ENCODE measurements at places on chromosomes 6 and 20.

DNA sequence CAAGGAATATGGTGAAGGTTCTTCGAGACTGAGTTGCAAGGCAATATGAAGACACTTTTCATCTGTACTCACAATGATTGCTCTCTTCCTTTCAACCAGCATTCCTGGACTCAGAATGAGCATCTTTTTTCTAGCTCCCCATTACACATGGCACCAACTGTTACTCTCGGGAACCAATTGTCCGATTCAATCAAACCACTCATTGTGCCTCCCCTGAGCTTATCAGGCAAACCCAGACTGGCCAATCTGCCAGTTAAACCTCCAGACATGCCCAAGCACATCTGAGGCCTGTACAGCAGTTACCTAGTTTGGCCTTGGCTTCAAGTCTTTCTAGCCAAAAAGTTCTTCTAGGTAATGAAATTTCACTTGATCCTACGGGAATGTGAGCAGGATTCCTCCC lies 164.1 kb downstream of the ID4 start:
- no peak for DNase-seq

DNA sequence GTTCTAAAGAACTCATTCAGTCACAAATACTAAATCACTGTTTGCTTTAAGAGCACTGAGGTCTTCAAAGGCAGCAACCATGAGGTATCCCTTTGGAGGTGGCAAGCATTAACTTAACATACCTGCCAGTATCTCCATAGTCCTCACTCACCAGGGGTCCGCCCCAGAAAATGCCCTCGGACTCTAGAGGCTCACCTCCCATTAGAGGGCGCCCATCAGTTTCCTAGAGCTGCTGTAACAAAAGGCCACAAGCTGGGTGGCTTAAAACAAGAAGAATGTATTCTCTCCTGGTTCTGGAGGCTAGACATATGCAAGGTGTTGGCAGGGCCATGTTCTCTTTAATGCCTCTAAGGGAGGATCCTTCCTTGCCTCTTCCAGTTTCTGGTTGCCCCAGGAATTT lies 12.0 kb upstream of the RNGTT start:
- DNase-seq: no peak

- no peak for DNase-seq
Measured at GRCh38 chr20:2507875-2508630, 662 bp downstream of the ZNF343 start.

DNA sequence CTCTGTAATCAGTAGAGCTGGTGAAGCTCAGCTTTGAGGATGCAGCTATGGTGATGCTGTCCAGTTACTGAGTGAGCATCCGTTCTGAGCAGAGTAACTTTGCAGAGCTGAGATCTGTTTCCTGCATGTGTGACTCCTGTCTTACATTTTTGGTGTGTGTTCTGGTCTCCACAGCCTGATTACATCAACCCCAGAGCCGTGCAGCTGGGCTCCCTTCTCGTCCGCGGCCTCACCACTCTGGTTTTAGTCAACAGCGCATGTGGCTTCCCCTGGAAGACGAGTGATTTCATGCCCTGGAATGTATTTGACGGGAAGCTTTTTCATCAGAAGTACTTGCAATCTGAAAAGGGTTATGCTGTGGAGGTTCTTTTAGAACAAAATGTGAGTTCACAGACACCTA lies 81.6 kb downstream of the FAM120B start:
- no peak for DNase-seq

DNA sequence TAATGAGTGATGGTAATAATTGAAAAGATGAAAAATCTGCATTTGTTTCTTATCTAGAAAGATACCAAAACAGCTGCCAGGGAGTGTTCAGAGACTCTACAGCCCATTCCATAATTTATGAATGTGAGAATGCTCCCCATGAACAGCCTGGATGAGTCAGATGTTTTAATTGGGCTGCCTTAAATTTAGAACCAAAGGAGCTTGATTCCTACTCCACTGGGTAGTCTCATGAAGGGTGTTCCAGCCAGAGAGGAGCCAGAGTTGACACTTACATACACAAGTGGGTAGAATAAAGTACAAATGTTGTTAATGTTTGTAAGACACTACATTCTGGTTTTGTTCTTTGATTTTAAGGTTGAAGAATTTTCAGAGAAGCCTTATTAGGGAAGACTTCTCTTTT lies 158.7 kb upstream of the PRND start:
- no peak for DNase-seq

DNA sequence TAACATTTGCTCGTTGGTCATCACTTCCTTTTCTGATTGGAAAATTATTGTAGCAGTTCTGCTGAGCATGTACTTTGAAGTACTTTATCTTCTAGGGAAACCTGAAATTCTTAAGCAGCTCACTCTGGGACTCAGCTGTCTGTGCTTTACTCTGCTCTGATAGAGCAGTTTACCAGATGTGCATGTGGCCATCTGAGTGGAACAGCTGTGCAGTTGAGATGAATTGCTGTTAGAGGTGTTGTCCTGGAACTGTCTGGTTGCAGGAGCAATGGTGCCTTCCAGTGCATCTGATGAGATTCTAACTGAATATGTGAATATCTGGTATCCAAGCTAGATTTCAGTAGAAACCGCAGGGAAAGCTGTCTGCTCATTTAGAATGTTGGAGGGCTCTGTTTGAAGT lies 27.2 kb downstream of the PANK2 start:
- no peak for DNase-seq

DNA sequence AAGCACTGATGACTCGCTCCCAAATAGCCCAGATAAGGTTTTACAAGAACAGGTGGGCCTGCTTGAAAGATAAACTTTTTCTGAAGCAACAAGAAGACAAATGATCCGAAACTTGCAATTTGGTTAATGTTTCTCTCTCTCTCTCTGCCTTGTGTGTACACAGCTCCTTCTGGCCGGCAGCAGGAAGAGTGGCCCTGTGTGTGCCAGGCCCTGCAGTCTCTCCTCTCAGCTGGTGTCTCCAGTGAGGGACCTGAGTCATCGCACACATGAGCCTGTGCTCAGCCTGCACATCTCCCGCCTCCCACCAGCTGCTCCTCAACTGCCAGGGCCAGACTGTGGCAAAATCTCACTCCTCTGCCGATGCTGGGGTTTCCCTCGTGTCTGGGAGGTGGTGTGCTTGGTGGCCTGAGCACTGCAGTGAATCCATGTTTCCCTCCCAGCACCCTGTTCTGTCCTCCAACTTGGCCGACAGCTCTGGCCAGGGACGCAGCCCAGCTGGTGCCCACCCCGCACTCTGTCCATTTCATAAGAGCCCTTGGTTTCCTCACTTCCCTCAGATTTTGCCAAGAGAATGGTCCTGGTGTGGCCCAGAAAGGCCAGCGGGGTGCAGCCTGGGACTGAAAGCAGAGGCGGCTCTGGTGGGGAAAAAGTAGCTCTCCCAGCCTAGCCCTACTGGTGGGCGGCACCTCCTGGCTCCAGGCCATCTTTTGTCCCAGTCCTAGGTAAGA lies 49.4 kb downstream of the ERMARD start:
- DNase-seq: no peak

GRCh38 chr6:81774542-81774941 lies 22.1 kb upstream of the TENT5A start:
- no peak for DNase-seq

GRCh38 chr6:100209323-100210136 lies 215.5 kb upstream of the MCHR2 start:
- DNase-seq: no peak

DNA sequence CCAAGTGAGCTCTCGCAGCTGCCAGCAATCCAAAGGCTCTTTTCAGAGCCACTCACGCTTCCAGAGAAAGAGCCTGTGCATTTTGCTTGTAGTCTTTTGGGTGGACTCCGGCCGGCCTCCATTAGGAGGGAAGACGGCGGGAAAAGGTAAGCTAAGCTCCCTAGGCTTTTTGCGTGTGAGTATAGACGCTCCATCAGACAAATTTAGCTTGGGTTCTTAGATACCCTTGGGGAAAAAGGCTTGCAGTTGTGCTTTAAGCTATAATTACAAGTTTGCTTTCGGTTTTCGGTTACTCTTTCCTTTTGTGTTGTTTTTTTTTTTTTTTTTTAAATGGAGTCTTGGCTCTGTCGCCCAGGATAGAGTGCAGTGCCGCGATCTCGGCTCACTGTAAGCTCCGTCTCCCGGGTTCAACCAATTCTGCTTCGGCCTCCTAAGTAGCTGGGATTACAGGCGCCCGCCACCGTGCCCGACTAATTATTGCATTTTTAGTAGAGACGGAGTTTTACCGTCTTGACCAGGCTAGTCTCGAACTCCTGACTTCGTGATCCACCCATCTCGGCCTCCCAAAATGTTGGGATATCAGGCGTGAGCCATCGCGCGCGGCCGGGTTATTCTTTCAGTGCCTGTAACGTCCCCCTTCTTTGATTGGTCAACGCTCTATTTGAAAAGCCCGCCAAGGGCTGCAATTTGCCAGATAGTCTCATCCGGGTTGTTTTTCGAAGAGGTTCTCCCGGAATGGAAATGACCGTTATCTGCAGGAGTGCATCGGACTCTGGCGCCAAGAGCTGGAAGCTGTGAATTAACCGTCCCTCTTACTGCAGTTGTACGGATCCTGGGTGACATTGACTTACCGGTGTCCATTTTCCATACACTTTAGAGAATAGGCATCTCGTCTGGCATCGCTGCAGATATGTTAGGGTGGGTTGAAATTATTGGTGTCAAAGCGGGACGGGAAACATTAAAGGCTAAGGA lies 18.1 kb downstream of the OR2B2 start:
- DNase-seq: peak; percentile 94

DNA sequence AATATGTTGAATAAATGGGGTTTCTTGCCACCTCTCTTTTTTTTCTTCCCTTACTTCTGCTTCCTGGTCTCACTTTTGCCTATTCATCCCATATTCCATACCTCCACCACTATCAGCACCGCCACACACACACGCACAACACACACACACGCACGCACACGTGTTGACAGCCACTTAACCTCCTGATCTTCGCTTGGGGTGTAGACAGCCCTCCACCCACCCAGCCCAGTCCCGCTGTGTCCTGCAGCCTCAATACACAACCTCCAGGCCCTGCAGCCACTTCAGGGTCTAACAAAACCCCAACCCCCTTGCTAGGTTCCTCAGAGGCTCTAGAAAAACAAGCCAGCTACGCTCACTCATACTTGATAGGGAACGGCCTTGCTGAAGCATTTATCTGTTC lies 72.3 kb downstream of the LINC00237 start:
- DNase-seq: no peak

- DNase-seq: peak; percentile 22
Measured at GRCh38 chr6:80214436-80215022, 108.1 kb downstream of the BCKDHB start.

DNA sequence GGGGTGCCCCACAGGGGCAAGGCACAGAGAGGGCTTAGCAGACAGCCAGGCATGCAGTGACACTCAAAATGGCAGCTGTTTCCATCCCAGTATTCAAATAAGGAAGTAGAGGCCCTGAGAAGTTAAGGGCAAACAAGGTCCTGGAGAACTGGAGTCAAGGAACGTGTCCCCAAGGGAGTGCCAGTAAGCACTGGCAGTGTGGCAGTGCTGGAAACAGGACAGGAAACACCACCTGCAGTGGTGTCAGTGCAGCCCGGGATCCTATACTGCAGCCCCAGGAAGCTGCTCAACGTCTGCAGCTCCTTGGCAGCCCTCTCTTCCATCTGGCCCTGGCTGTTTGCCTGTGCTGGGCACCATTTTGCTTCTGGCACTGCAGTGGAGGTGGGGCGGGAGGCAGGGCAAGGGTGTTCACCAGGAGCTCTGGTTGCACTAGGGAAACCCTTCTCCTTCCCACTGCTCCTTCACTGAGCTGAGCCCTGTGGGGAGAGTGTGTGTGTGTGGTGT lies 56.3 kb downstream of the EDN3 start:
- DNase-seq: no peak

GRCh38 chr20:52965380-52965779 lies 6.8 kb upstream of the TSHZ2 start:
- no peak for DNase-seq

GRCh38 chr6:140833408-140833807 lies 1299.3 kb upstream of the GJE1 start:
- no peak for DNase-seq

GRCh38 chr20:25539742-25540672 lies 45.3 kb downstream of the NINL start:
- no peak for DNase-seq

DNA sequence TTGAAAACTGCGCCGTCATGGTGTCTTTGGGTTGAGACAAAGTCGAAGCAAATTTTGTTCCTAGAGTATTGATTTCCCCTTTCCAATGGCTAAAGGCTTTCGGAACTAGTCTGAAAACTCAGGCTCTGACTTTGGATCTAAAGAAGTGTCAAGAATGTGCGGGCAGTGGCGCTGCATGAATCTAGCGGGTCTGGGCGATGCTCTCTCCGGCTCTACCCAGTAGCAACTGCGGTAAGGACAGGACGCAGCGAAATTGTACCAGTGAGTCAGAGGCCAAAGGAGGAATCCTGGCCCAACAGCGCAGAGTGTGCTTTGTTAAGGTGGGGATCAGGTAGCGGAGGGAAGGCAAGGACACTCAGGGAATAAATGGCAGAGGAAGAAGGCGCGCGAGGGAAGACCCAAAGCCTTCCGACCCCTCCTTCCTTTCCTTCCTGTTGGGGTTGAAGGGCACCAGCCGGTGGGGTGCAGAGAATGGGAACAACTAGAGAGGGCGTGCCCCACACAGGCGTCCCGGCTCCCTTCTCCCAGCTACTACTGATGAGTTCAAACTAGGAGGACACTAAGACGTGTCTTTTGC lies 32.1 kb downstream of the HLA-F start:
- DNase-seq: no peak

GRCh38 chr20:38728191-38728781 lies 4.0 kb downstream of the SLC32A1 start:
- no peak for DNase-seq

DNA sequence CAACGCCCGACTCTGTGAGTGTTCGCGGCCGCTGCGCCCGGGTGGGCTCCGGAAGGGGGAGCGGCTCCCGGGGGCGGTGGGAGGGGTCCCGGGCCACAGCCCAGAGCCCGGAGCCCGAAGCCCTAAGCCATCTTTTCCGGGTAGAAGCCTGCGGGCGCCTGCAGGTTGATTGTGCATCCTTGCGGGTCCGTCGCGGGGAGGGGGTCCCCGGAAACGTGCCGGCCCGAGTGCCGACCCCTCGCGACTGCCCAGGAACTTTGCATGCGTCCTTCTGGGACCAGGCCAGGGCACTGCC lies 413 bp downstream of the PTPRA start:
- DNase-seq: peak; percentile 56

- peak; percentile 87 for DNase-seq
Measured at GRCh38 chr6:30325873-30326525, 728 bp upstream of the TRIM39 start.
